ENCODE measurements at places on chromosomes 4 and X. TPM values are rescaled to one million over a fixed set of nuclear protein-coding genes. Genes with fewer than 3 reads are reported as not detected.

TMPRSS11A gene
- 0.01 TPM for polyA plus RNA-seq

AMOT gene
- 2.4 TPM for polyA plus RNA-seq

DNA sequence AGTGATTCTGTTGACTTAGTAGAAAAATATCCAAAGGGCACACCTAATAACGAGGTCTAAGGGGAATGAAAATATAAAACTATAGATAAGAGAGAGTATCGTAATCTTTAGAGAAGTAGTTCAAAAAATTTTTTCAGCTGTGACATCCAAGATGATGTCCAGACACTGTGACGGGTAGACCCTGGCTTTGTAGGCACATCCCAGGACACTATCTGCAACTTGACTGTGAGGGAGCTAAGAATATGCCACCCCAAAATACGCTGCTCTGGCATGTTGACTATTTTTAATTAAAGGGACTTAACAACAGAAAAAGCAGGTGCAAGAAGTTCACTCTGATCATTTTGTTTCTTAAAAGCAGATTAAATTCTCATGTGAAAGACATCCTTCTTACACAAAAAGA, 89.5 kb downstream of the CLCN4 start:
- H3K4me3 ChIP-seq = no peak overlapping the region
- H3K27me3 ChIP-seq = no peaks in the 10 kb centered on the region
- no peak overlapping the region for H3K27ac ChIP-seq
- no peaks in the 10 kb centered on the region for H3K4me1 ChIP-seq
- DNase-seq = no peak

DNA sequence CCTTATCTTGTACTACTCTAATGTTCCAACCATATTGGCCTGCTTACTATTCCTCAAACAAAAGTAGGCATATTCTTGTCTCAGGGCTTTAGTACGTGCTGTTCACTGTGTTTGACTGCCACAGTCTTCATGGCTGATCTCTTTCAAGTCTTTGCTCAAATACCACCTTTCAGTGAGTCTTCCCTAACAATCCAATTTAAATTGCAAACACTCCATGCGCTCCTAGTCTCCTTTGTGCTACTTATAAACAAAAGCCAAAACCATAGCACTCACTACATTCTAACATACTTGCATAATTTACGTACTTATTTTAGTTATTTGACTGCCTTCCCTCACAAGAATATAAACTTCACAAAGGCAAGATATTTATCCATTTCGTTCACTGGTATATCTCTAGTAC, 1.7 kb upstream of the ART3 start:
- no peak overlapping the region for H3K4me3 ChIP-seq
- H3K36me3 ChIP-seq = no peaks in the 10 kb centered on the region
- no peak for DNase-seq
- no peaks in the 10 kb centered on the region for H3K27me3 ChIP-seq
- no peak overlapping the region for H3K27ac ChIP-seq
- H3K4me1 ChIP-seq = no peaks in the 10 kb centered on the region

- no peak overlapping the region for H3K27ac ChIP-seq
- H3K27me3 ChIP-seq = no peaks in the 10 kb centered on the region
- no peaks in the 10 kb centered on the region for H3K36me3 ChIP-seq
- no peak overlapping the region for H3K4me3 ChIP-seq
- no peaks in the 10 kb centered on the region for H3K4me1 ChIP-seq
These were observed 110.0 kb upstream of the EDNRA start for GRCh38 chr4:147370881-147371280.

- no peak for DNase-seq
- no peaks in the 10 kb centered on the region for H3K36me3 ChIP-seq
- no peak overlapping the region for H3K4me3 ChIP-seq
- no peaks in the 10 kb centered on the region for H3K27me3 ChIP-seq
- no peak overlapping the region for H3K27ac ChIP-seq
These were observed 362.0 kb upstream of the FTHL17 start for GRCh38 chrX:31433856-31434255.

- H3K27me3 ChIP-seq = no peaks in the 10 kb centered on the region
- no peaks in the 10 kb centered on the region for H3K4me1 ChIP-seq
- no peaks in the 10 kb centered on the region for H3K36me3 ChIP-seq
These were observed 274.3 kb upstream of the PPARGC1A start for GRCh38 chr4:24164054-24164693.

GRCh38 chr4:98586291-98586961, 72.0 kb downstream of the TSPAN5 start:
- DNase-seq = no peak
- H3K27ac ChIP-seq = no peak overlapping the region
- H3K36me3 ChIP-seq = no peaks in the 10 kb centered on the region
- H3K4me3 ChIP-seq = no peak overlapping the region

DNA sequence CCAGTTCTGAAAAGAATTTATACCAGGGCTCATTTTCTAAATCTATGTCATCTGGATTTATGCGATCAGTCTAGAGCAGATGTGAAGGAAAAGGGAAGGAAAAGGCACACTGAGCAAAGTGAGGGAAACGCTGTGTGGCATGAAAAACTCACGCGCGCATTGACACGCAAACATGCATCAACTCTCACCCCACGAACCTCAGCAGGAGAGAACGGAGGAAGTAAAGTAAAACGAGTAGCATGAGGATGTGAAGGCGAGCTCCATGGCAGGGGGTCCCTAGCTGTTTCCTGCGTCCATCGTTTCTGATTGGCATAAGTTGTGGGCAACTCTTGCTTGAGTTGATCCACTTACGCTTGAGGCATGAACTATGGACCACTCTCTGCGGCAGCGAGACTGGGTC, 102.8 kb upstream of the PDLIM3 start:
- no peak overlapping the region for H3K27ac ChIP-seq
- no peak for DNase-seq

All from small intestine (tissue), 16 donors.